NCI-H748 treated with DMSO at 0.1 percent for 48 hours (cell line): ENCODE measurements at places on chromosomes 2 and 18.

DNA sequence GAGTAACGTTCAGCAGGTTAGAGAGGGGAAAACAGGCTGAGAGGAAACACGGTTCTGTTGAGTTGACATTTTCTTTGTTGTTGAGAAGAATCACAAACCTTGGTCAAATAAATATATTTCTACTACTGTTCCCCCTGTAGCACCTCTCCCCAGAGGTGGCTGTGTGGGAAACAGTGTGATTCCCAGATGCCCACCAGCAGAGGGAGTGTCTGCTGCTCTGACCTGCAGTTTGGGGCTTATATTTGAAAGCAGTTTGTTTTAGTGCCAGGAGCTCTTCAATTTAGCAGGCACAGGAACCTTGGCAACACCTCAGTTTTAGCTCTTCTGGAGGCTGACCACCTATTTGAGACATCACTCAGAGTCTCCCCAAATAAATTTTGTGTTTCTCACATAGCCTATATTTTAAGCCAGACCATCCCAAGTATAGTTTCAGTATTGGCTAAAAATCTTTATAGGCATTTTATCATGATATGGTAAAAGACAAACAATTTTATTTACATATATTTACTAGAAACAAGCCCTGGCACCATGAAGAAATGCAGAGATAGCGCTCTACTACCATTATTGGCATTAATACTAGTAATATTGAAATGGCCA, 75.7 kb downstream of the PIK3C3 start:
- peak; percentile 9 for DNase-seq

- no peak for DNase-seq
These were observed 23.0 kb downstream of the TET3 start for GRCh38 chr2:74007711-74008110.

- DNase-seq: no peak
These were observed 1.4 kb upstream of the CD226 start for GRCh38 chr18:69948919-69949537.

DNA sequence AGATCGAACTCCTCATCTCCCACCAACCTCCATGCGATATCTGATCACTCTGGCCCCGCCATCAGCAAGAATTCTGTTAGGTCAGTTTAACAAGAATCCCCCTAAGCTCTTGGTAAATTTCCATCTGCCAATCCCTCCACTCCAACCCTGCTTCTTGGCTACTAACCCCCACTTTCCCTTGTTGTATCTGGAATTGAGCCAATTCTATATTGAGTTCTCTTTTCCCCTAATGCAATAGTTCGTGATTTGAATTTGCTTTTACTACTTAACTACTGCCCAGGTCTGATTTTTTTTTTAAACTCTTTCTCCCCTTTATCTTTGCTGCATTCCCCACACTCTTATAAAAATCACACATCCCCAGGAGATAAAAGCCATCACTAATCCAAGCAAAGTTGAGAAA, 159.3 kb upstream of the STK17B start:
- DNase-seq: peak; percentile 89

DNA sequence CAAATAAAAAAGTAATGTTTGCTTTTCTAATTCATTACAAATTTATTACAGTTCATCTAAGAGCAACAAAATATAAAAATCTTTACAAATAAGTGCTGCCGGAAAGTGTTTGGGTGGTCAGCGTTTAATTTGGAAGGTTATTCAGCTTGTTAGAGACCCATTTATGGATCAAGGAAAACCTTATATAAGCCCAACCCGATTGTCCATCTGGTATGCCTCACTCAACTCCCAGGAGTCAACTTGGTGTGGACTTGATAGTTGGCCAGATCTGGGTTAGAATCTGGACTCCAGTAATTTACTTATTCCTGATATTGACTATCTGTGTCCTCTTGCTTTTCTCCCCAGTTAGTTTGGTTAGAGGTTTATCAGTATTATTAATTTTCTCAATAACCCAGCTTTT, 106.2 kb downstream of the KCTD1 start:
- no peak for DNase-seq

GRCh38 chr2:195094330-195094729, 562.7 kb upstream of the SLC39A10 start:
- DNase-seq: no peak

GRCh38 chr2:67565761-67566160, 168.6 kb downstream of the ETAA1 start:
- no peak for DNase-seq

GRCh38 chr2:19545507-19545906, 187.1 kb upstream of the OSR1 start:
- no peak for DNase-seq

DNA sequence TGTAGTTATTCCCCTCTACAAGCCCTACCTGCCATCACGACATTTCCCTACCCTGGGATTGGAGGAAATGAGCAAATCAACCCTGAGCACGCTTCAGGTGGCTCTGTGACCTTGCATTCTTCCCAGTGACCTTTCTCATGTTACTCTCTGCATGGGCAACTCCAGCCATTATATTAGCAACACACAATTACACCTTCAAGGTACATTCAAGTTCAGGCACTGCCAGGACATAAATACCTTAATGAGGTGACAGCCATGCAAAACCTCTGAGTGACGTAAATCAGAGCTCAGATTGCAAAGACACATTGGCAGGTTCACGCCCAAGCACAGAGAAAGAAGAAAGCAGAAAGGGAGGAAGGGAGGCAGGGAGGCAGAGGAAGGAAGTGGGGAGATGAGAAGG, 68.7 kb upstream of the ALK start:
- DNase-seq: no peak

DNA sequence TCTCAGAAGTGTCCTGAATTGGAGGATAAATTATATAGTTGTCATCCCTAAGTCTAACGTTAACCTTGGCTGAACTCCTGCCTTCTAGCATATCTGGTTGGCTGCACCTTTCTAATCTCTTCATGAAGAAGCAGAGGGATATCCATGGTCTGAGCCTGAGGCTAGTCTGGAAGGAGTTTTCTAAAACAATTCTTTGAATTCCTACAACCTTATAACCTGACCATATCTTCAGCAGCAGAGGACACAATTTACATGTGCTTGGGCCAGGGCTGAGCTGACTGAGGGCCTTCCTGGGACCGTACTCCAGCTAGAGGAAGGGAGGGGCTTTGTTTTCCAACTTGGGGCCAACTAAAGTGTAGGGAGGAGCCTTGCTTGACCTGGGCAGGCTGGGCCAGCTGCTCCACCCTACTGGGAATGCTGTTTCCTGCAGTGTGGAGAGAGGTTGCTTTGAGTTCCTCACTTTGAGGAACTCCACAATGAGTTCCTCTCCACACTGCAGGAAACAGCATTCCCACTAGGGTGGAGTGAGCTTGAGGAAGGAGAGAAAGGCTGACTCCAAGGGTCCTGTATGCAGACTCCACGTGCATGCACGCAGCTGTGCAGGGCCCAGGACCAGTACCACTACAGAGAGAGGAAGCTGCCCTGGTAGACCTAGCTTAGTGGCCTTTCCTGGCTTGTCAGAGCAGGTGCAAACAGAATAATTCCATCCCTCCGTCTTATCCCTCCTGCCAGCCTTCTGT, 19.6 kb downstream of the CEP68 start:
- DNase-seq: no peak

- DNase-seq: no peak
These were observed 27.5 kb downstream of the SATB2 start for GRCh38 chr2:199430214-199430613.

DNA sequence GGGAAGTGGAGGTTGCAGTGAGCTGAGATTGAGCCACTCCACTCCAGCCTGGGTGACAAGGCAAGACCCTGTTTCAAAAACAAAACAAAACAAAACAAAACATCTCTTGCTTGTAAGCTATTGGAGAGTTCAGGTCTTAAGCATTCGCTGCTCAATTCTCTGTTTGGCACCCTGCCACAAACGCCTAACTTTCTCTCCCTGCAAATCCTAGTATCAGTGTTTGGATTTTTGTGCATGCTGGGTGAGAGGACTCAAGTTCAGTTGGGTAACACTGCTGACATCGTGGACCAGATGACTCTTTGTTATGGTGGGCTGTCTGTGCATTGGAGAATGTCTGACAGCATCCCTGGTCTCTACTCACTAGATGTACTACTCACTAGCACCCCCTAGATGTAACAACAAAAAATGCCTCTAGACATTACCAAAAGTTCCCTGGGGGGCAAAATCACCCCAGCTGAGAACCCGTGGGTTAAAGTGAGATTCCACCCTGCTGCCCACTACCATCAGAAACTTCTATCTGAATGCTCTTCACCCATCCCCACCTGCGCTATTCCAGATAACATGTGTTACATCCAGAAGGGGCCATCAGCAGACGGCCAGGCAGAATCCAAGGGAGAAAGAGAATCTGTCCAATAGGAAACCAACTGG, 50.9 kb downstream of the CACNB4 start:
- no peak for DNase-seq
